ENCODE measurements at places on chromosomes 12 and 14.

DNA sequence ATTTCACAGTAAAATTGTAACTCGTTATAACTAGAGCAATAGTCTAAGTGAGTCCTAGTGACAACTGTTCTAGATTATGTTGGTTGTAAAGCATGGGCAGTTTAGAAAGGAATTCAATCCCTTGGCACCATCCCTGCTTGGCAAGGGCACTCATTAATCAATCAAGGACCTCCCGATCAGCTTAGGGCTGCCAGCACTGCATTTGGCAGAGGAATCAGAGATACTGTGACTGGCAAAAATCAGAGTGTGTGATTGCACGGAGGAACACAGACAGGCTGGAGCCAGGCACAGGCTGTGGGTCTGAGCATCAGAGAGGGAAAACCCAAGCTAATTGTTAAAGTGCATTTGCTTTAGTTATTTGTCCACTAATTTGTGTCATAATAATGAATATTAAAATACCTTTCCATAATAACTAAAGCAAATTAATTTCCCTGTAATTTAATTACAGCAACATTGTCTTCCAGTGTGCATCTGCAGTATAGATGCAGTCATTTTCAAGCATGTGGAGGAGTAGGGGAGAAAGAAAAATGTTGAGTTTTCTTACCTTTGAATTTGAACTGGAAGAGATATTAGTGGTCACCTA lies 3.2 kb upstream of the EGLN3 start:
- no peak for DNase-seq

- no peak for DNase-seq
Observed at GRCh38 chr12:2940564-2940963, 18.6 kb upstream of the TEAD4 start.

DNA sequence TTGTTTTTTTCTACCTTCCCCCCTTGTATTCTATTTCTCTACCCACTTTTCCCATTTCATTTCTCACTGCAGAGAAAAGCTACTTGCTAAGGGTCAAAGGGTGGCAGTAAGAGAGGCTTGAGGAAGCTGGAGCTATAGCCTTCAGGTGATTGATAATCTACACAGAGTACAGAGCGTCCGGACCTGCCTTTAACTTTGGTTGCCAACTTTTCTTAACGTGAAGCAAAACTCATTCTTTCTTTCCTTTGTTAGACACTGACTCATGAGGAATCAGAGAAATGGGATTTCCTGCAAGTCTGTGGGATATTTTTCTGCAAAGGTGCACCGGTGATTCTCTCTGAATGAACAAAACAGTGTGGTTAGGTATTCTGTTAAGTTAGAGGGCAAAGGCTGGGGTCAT lies 133.3 kb downstream of the RMST start:
- no peak for DNase-seq

DNA sequence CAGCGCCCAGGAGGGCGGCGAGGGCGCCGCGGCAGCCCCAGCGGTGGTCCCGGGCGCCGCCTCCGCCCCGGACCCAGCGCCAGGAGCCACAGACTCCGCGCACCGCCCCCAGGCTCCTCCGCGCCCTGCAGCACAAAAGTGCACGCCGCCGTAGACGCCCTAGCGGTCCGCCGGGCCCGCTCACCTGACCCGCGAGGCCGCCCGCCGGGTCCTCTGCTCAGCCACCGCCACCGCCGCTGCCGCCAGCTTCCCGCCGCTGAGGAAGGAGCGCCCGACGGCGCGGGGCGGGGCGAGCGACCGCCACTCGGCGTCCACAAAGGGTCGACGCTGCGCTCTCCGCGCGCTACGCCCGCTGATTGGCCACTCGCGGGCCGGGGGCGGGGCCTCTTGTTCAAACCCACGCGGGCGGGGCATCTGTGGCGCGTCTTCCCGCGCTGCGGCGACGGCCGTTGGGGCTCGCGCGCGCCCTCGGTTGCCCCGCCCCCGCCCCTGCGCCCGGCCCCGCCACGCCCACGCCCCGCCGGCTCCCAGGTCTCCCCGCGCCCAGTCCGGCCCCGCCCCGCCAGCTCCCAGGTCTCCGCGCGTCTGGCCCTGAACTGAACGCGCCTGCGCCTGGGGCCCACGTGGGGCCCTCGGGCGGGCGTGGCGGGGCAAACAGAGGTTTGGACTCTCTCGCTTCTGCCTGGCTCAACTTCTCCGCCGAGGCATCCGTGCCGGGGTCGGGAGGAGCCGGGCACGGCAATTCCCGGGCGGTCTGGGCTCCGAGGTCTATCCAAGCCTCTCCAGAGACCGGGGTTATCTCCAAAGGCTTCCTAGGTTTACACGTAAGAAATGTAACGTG lies at the start of gene CDCA4:
Gene CDCA4, minus strand, starts transcription at position 269 of the 841 bp plus-strand sequence. CDS start 9,154 bp downstream, outside the sequence.
- DNase-seq: peak; percentile 100

- DNase-seq: no peak
Observed at GRCh38 chr14:102095871-102096568, 9.2 kb upstream of the HSP90AA1 start.

- no peak for DNase-seq
Observed at GRCh38 chr14:74754899-74755298, 8.2 kb upstream of the YLPM1 start.

- DNase-seq: peak; percentile 57
Observed at GRCh38 chr12:116697305-116697704, 40.6 kb downstream of the SPRING1 start.

DNA sequence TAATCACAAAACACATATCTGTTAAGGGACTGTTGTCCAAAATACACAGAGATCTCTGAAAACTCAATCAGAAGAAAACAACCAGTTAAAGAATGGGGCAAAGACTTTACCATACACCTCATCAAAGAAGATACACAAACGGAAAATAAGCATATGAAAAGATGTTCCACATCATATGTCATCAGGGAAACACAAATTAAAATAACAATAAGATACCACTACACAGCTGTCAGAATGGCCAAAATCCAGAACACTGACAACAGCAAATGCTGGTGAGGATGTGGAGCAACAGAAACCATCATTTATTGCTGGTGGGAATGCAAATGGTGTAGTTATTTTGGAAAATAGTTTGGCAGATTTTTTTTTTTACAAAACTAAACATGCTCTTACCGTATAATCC lies 220.5 kb upstream of the FOXN3 start:
- no peak for DNase-seq

DNA sequence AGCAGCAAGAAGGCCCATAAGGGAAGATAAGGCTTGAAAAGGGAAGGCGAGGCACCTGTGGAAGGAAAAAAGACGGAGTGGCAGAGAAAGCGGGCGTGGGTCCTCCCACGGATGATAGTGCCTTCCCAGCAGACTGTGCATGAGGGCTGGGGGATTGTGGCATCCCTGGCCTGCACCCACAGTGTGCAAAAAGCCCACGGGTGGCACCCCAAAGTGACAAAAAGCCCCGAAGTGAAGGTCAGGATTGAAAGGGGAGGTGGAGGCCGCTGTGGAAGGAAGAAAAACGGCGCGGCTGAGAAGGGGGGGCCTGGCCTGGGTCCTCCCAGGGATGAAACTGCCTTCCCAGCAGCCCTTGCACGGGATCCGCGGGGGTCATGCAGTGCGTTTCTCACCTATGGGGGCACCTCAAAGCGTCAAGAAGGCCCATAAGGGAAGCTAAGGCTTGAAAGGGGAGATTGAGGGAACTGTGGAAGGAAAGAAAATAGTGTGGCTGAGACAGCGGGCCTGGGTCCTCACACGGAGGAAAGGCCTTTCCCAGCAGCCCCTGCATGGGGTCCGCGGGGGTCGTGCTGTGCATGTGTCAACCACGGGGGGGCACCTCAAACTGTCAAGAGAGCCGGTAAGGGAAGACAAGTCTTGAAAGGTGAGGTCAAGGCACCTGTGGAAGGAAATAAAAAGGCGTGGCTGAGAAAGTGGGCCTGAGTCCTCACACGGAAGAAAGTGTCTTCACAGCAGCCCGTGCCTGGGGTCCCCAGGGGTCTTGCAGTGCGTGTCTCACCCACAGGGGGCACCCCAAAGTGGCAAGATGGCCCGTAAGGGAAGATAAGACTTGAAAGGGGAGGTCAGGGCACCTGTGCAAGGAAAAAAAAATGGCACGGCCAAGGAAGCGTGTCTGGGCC lies 274.1 kb downstream of the ALG10 start:
- no peak for DNase-seq

- DNase-seq: no peak
Observed at GRCh38 chr12:68368327-68368726, 36.2 kb upstream of the MDM1 start.

- peak; percentile 78 for DNase-seq
Observed at GRCh38 chr14:23577004-23577681, 1.4 kb downstream of the JPH4 start.

- no peak for DNase-seq
Observed at GRCh38 chr12:132445884-132446632, 43.9 kb upstream of the FBRSL1 start.

GRCh38 chr12:111635524-111635923 lies 36.4 kb upstream of the ATXN2 start:
- DNase-seq: no peak

DNA sequence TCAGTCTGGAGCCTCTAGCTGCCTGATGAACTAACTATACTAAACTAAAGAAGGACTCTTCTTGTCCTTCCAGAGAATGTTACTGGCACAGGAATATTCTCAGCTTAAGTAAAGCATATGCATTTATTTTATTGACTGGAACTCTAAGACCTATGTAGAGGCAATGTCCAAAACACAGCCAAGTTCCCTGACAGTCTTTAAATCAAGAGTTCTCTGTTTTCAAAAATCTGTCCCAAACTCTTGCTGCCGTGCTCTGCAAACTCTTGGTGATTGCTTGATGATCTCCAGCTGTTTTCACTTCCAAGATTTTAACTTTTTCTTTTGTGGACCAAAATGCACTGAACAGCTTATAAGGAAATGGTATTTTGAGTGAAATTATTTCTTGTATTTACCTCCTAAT lies 67.5 kb upstream of the DAAM1 start:
- no peak for DNase-seq

- DNase-seq: no peak
Observed at GRCh38 chr14:67703997-67704396, 2.3 kb downstream of the RDH12 start.

DNA sequence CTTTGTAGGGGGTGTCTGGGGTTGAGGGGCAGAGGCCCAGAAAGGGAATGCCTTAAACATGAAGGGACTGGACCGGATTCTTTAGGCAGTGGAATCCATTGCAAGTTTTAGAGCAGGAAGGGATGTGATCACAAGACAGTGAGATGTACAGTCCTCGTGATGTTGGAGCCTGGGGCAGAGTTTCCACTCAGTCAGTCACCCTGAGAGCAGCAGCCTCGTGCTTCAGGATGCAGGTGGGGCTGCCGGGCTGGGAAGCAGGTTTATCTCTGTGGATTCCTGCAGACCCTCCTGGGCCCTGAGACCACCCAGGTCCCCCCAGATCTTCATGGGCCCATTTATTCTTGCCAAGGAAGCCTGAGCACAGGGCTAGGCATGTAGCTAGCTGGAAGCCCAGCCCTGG lies 38.5 kb downstream of the RIN3 start:
- no peak for DNase-seq

DNA sequence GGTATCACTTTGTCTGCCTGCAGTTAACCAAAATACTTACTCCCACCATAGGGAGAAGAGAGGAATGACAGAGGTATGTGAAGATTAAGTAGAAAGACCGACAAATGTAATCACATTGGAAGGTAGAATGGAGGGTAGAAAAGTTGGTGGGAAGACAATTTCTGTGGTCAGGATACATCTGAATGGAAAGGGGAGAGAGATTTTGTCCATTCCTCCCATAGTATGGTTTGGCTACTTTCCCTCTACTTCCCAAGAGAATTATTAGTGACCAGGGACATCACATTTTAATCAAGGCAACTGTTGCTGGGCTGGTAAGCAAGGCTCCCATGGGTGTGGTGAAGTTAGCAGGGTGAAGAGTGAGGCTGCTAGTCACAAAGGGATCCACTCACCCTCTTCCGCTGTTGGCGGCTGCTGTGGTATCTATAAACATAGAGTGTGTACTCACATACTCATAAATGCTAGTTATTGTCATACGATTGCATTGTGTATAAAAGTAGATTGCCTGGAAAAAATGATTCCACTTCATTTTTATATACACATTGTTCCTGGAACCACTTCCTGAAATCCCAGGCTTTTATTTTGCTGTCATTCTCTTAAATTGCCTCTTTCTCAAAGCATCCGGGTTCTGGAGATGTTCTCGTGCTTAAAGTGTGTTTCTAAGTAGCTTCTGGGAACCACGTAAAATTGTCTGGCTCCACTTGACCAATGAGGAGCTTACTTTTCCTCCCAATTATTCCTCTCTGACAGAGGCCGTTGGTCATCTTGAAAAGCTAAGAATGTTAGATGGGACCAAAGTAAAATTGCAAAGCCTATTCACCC lies 413.1 kb downstream of the ZFP36L1 start:
- no peak for DNase-seq

DNA sequence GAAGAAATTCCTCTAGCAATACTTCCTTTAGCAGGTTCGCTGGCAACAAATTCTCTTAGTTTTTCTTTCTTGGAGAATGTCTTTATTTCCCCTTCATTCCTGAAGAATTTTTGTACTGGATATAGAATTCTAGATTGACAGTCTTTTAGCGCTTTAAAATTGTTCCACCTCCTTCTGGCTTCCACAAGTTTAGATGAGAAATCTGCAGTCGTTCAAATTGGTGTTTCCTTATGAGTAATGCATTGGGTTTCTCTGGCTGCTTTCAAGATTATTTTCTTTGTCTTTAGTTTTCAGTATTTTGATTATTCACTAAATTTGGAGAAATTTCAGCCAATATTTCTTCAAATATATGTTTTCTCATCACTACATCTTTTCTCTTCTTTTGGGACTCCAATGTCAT lies 33.3 kb upstream of the FGF6 start:
- no peak for DNase-seq

Data from GM13977 (cell line).